ENCODE measurements at places on chromosomes 13 and 19.

DNA sequence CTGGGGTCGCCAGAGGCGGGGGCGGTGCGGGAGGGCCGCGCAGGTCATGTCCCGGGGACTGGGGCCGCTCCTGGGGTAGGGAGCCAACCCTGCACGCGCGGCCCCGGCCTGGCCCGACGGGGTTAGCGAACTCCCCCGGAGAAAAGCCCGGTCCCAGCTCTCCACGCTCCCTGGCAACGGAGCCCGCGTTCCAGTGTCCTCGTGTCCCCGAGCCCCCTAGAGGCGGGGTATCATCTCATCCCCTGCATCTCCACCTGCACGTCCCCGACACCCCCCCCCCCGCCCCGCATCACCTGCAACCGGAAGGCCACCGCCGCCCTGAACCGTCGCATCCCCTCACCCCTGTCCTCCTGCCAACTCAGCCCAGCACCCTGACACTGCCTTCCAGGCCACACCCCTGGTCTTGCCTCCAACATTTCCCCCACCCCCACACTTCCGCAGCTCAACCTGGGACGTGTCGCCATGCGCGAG lies 2.7 kb downstream of the WDR88 start:
- peak; percentile 46 for DNase-seq

DNA sequence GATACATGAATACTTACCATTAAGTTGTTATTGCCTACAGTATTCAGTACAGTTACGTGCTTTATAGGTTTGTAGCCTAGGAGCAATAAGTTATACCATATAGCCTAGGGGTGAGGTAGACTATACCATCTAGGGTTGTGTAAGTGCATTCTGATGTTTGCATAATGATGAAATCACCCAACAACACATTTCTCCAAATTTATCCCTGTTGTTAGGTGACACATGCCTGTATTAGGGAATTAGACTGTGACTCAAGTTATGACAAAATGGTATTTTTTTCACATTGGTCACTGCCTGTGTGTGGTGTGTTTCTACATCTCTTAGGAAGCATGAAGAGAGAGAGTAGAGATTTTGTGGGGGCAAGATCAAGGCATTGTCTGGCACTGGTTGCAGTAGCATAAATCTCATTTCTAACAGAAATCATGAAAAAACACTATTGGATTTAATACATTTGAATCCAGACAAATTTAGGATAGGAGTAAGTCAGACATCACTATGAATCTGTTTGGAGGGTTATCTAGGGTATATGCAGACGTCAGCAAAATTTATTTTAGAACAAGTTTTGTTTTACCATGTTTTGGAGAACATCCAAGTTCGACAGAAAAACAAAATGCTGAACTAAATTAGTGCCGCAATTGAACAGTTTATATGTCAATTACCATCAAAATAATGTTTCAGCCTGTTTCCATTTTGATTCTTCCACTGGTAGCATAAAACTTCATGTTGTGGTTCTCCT lies 332.1 kb downstream of the LMO7 start:
- DNase-seq: no peak

- no peak for DNase-seq
Measured at GRCh38 chr13:110294146-110294545, 12.8 kb downstream of the COL4A1 start.

GRCh38 chr13:40153516-40153915 lies 498.1 kb downstream of the COG6 start:
- no peak for DNase-seq

GRCh38 chr13:41767801-41768200 lies 193.1 kb downstream of the VWA8 start:
- DNase-seq: no peak

DNA sequence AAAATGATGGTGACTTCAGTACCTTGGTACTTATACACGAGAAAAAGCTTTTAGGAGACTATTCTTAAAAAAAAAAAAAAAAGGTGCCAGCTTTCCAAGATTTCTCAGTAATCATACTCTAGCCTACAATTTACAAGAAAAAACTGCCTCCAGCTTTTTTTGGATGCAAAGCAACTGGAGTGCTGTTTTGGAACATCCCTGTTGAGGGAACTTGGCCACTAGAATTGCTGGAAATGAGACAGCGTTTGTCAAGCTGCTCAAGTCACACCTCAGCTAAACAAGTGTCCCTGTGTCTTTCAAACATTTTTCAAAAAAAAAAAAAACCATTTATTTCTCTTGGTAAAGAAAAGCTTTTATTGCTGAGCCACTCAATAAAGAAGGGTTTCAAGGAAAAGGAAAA lies 413.1 kb upstream of the ARGLU1 start:
- no peak for DNase-seq

DNA sequence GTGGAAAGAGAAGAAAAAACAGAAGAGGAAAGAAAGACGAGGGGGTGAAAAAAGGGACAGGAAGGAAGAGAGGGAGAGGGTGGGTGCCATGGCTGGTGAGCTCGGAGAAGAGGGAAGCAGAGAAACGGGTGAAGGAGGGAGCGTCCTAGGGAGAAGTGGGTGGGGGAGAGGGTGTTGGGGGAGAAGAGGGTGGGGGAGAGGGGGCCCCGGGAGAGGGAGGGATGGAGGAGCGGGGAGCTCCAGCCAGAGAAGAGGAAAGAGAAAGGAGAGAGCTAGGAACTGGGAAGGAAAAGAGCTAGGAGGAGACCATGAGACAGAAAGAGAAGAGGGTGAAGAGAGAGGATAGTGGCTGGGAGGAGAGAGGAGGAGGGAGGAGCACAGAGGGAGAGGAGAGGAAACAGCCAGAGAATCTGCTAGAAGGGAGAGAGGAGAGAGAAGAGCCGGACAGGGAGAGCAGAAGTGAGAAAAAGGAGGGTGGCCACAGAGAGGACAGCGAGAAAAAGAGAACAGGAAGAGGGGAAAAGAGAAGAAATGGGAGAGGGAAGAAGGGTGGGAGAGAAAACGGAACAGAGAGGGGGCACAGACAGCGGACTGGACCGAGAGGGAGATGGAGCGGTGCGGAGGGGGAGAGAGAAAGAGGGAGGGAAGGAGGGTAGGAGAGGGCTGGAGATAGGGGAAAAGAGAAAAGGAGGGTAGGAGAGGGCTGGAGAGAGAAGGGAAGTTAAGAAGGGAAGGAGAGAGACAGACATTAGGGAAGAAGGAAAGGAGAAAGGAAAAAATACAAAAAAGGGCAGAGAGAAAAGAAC lies 11.9 kb upstream of the GARIN5A start:
- DNase-seq: no peak

GRCh38 chr19:15438124-15438496 lies 11.6 kb downstream of the WIZ start:
- DNase-seq: no peak

DNA sequence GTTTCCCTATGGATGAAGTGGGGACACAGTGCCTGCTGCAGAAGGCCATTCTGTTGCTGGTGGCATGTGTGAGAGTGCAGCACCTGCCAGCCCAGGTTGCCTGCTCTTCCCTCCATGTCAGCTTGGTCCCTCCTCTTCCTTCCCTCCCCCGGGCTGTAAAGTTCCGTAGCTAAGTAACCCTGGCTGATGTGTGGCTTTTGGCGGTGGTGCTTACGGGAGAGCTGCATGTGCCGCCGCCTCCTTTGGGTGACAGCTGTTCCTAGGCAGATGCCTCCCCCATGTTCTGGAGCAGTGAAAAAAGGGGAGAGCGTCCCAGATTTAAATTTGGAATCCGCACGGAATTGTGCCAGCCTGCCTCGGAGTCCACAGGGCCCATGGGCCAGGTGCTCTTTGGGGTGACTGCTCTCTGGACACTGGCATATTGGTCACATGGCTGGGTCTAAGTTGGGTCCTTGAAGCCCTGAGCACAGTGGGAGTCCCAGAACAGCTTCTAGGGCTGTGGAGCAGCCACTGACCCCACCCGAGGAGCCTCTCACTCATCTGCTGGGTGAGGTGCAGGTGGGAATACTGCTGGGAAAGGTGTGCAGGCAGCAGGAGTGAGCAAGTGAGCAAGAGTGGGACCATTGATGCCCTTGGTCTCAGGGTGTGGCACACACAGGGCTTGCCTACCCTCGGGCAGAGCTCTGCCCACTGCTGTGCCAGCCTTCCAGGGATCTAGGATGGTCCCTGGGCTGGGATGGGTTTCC lies 33.1 kb upstream of the ZNF536 start:
- DNase-seq: no peak

GRCh38 chr19:39423258-39424086 lies 11.0 kb downstream of the PLEKHG2 start:
- no peak for DNase-seq

GRCh38 chr19:45539459-45539858 lies 32.2 kb downstream of the VASP start:
- DNase-seq: no peak

- no peak for DNase-seq
Measured at GRCh38 chr19:18218159-18218558, 8.1 kb downstream of the PDE4C start.

GRCh38 chr19:47595944-47596343 lies 13.0 kb upstream of the BICRA start:
- no peak for DNase-seq

- DNase-seq: no peak
Measured at GRCh38 chr13:99323488-99323887, 16.3 kb upstream of the GPR183 start.

- DNase-seq: no peak
Measured at GRCh38 chr13:54934121-54934520, 1905.5 kb downstream of the OLFM4 start.

GRCh38 chr19:8387688-8388611 lies 2.2 kb upstream of the RAB11B start:
- no peak for DNase-seq

- DNase-seq: no peak
Measured at GRCh38 chr13:112072534-112073244, 5.7 kb downstream of the SOX1 start.

- no peak for DNase-seq
Measured at GRCh38 chr13:76499891-76500290, 386.3 kb downstream of the KCTD12 start.

GRCh38 chr13:81987677-81988357 lies 1646.9 kb upstream of the SPRY2 start:
- DNase-seq: no peak

- DNase-seq: no peak
Measured at GRCh38 chr19:2533686-2534422, 57.9 kb downstream of the GADD45B start.

- DNase-seq: no peak
Measured at GRCh38 chr13:97878431-97879375, 74.8 kb upstream of the IPO5 start.

- no peak for DNase-seq
Measured at GRCh38 chr13:67964986-67965385, 734.9 kb upstream of the PCDH9 start.

- DNase-seq: peak; percentile 70
Measured at GRCh38 chr19:40165362-40165937, 25.8 kb upstream of the MAP3K10 start.

DNA sequence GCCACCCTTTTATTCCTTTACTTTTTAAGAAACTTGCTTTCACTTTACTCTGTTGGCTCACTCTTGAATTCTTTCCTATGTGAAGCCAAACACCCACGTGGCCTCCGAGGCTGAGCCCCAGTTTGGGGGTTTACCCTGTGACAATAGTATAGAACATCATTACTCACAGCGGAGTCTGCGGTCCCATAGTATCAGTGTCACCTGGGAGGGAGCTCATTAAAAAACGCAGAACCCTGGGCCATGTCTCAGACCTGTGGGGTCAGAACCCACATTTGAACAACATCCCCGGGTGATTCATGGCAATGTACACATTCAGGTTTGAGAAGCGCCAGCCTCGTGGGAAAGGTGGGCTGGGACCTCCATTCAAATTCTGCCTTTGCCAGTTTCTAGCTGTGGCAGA lies 36.0 kb upstream of the UBL3 start:
- no peak for DNase-seq

DNA sequence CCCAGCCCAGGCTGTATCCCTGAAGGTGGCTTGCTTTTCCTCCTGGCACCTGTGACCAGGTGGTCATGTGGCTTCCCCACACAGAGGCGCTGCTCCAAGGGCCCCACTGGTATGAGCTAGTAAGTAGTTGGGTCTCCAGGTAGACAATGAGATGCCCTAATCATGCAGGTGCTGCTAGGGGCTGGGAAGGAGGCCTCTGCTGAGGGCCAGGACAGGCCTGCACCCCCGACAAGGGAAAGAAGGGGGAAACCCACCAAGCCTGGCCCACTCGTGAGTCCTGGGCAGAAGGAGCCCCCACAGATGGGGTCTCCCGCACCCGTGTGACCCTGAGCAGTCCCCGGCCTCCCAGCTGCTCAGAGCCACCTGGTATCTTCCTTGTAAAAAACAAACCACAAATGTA lies 13.2 kb downstream of the PEX11G start:
- DNase-seq: no peak

DNA sequence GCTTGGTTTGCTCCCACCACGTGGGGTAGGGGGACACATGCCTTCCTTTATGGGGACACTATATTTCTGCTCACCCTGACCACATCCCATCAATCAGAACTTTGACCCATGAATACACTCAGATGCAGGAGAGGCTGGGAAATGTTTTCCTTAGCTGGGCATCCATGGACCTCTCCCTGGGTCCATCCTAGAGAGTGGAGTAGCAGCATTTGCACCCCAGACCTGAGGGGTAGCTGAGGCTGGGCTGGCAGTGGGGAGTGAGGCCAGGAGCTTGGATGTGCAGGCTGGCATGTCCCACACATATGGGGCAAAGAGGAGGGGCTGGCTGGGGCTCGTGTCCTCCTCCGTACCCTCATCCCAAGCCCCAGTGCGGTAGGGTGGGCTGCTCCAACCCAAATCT lies 152.8 kb downstream of the TM9SF2 start:
- DNase-seq: no peak

DNA sequence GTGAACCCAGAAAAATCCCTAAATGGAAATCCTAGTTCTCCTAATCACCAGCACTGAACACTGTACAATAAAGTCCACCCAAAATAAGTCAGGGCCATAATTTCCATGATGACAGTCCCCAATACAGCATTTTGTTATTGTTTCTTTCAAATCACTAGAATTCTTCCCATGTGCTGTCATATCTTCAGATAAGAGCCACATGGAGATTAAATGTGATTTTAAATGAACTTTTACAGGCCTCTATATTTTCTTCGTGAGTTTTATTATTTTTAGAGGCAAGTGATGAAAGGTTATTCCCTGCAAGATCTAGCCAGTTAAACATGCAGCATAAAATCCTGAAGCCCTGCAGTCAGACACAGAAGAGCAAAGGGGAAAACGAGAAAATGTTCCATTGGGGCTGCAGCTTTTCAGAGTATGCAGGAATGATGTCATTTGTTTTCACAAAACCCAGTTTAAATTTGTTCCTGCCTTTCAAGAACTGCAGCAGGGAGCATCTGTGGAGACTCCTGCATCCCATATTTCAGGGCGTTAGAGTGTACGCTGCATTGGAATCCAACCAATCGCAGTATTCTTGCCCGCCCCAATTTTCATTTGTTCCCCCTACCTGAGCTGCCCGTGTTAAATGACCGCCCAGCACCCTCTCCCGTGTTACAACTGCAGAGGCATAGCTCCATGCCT lies 167.2 kb upstream of the KLF12 start:
- no peak for DNase-seq

- DNase-seq: no peak
Measured at GRCh38 chr13:98273067-98273823, 96.2 kb upstream of the RNF113B start.
